ENCODE measurements at places on chromosomes 1 and 21. TPM values are rescaled to one million over a fixed set of nuclear protein-coding genes. Genes with fewer than 3 reads are reported as not detected.

Gene OR2M3
- total RNA-seq, result not detected

DNA sequence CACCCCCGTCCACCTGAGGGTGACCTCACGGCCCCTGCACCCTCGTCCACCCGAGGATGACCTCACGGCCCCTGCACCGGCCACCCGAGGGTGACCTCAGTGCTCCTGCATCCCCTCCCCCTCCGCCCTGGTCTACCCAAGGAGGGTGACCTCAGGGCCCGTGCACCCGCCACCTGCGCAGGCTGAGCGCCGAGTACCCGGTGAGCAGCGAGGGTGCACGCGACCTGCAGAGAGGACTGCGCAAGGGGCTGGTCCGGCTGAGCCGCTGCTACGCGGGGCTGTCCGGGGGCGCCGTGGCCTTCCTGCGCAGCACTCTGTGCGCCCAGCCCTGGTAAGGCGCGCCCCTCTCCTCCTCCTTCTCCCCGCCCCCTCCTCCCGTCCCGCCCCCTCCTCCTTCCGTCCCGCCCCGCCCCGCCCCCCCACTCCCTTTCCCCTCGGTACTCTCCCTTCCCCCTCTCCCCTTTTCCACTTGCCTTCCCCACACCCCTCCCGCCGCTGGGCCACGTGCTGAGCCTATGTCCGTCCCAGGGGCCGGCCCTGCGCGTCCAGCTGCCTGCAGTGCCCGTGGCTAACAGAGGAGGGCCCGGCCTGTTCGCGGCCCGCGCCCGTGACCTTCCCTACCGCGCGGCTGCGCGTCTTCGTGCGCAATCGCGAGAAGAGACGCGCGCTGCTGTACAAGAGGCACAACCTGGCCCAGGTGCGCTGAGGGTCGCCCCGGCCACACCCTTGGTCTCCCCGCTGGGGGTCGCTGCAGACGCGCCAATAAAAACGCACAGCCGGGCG lies 28.4 kb downstream of the TRIM11 start:
- DNase-seq, result peak; percentile 95

DNA sequence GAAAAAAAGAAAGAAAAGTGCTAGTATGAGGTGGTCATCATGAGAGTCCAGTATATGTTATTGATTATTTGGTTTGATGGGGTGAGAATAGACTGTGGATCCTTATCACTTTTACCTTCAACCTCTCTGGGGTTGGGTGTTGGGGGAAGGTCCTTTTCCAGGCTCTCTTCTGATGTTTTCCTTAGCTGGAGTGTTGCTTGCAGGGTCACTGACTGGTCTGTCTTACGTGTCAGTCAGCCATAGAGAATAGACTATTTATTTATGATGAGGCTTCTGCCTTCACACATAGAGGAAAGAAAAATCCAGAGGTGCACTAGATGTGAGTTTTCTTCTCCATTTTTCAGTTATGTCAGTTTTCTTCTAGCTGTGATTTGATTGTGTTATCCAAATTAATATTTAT lies 36.5 kb downstream of the MAP3K21 start:
- no peak for DNase-seq

Gene BSDC1
- 42.9 TPM for total RNA-seq

- no peak for DNase-seq
Measured at GRCh38 chr1:211587123-211587522, 8.2 kb upstream of the SLC30A1 start.

Gene UBASH3A
- not detected for total RNA-seq

Gene PTAFR
- 1.2 TPM for total RNA-seq

Measured in H1 (cell line).